ENCODE measurements at places on chromosomes 1 and 21. TPM values are rescaled to one million over a fixed set of nuclear protein-coding genes. Genes with fewer than 3 reads are reported as not detected.

- no peaks in the 10 kb centered on the region for H3K27me3 ChIP-seq
- peaks cover 3% of the 10 kb centered on the region for H3K4me1 ChIP-seq
- H3K36me3 ChIP-seq: no peaks in the 10 kb centered on the region
- DNase-seq: no peak
- H3K4me3 ChIP-seq: no peak overlapping the region
- no peak overlapping the region for H3K27ac ChIP-seq
These were observed 42.1 kb upstream of the SAMD13 start for GRCh38 chr1:84259376-84259775.

- no peak overlapping the region for H3K4me3 ChIP-seq
- no peaks in the 10 kb centered on the region for H3K27me3 ChIP-seq
- H3K4me1 ChIP-seq: peaks cover 3% of the 10 kb centered on the region
- H3K36me3 ChIP-seq: no peaks in the 10 kb centered on the region
- no peak for DNase-seq
- H3K27ac ChIP-seq: no peak overlapping the region
These were observed 14.7 kb downstream of the PEX14 start for GRCh38 chr1:10489291-10490055.

GRCh38 chr1:63683759-63684158 is 90.1 kb upstream of the ROR1 start:
- H3K27ac ChIP-seq: no peak overlapping the region
- no peak for DNase-seq
- no peaks in the 10 kb centered on the region for H3K27me3 ChIP-seq
- no peaks in the 10 kb centered on the region for H3K4me1 ChIP-seq

DNA sequence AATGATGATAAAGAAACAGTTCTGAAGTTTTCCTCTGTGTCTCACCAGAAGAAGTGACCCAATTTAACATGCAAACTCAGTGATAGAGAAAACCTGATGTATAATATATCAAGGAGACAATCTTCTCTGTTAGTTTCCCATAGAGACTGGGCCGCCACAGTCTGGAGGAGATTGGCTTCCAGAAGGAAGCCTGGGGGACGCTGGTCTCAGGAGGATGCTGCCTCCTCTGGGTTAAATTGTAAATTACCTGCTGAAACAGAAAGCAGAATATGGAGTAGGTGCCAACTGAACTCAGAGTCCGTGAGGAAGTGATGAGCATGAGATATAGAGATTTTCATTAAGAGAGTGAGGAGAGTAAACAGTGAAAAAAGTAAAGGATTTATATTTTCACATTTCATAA is 15.8 kb downstream of the OR14I1 start:
- H3K4me3 ChIP-seq: no peak overlapping the region
- H3K27me3 ChIP-seq: no peaks in the 10 kb centered on the region
- no peak overlapping the region for H3K27ac ChIP-seq

SLFNL1 gene
- polyA plus RNA-seq: 0.29 TPM

All from GM23338 (cell line).